AG10803 (cell line): ENCODE measurements at places on chromosomes 3 and 15.

DNA sequence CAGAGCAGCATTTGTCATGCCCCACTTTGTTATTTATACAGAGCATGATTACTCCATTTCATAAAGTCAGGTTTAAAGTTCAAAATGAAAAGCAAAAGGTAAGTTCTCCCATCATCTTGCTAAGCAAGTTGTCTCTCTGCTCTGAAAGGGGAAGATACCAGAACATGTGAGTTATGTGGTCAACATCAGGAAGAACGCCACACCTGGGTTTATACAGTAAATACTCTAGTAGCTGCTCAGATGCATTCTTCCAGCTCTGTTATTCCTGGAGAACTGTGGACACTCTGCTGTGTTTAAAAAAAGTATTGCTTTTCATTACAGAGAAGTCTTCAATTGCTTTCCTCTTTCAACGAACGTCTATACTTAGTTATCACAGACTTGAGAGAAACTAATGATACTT lies 145.7 kb downstream of the PLCL2 start:
- DNase-seq: no peak

DNA sequence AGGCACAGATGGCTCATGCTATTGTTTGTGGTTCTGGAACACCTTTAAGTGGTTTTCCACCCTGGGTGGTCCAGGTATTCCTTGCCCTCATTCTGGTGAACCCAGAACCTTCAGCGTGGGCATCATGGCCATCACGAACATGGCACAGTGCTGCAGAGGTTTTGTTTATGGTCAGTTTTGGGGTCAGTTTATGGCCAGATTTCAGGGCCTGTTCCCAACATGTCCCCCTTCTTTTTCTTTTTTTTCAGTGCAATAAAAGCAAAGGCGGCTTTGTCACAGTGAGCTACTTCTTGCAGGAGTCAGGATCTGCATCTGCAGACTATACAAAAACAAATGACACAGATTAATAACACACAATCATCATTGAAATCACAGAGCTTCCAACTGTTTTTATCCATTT lies 1085.0 kb upstream of the ALCAM start:
- DNase-seq: no peak

GRCh38 chr3:46221391-46221790 lies 13.3 kb upstream of the CCR1 start:
- DNase-seq: no peak

GRCh38 chr3:45881078-45882022 lies 5.0 kb upstream of the CCR9 start:
- no peak for DNase-seq

GRCh38 chr3:181610083-181610972 lies 101.4 kb upstream of the SOX2 start:
- no peak for DNase-seq
